Omental fat pad (tissue), 4 donors: ENCODE measurements at places on chromosomes 6 and 20. TPM values are rescaled to one million over a fixed set of nuclear protein-coding genes. Genes with fewer than 3 reads are reported as not detected.

The BFSP1 gene
- 0.84 TPM for total RNA-seq

The C6orf58 gene
- not detected for total RNA-seq

The ADGRG6 gene
- total RNA-seq: 68.6 TPM

- DNase-seq: no peak
Observed at GRCh38 chr6:46906776-46907175, 15.0 kb downstream of the ADGRF5 start.

GRCh38 chr20:31569163-31570020 is 35.7 kb upstream of the ID1 start:
- DNase-seq: peak; percentile 70

DNA sequence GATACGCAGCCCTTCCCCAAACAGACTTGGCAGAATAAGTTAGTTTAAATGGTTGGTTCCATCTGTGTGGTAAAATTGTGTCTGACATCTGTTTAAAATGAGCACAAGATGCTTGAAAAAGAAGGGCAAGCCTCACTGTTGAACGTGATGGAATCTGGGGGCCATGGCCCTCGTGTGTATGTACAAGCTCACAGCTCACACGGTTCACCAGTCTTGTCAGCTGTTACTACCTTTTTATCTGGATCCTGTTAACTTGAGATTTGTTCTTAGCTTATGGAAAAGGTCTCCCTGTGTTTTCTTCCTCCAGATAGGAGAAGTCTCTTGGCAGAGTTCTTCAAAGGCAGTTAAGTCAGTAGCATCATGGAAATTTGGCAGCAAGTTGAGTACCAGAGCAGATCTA is 270.6 kb downstream of the KHDC1L start:
- no peak for DNase-seq

DNA sequence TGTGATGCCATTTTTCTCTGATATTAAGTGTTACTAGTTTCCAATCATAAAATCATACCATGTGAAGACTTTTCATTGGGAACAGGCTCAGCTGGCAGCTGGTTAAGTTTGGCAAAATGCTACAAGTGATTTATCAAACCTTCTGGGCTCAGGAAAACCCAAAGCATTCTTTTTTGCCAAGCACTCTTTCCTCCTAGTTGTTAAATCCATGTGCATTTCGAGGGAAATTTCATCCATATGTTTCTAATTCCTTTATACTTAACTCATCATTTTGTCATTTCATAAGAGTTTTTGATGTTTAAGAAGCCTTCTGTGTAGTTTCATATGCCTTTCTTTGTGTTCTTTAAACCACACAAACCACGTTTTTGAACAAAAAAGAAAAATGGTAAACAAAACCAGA is 217.6 kb upstream of the PDE10A start:
- DNase-seq: no peak
